ENCODE measurements at places on chromosomes 2 and 18.
A peak's percentile ranks its signal among the peaks of the same experiment; 100 is the strongest.

- peak; percentile 82 for DNase-seq
Measured at GRCh38 chr2:225041207-225041850, 939 bp downstream of the DOCK10 start.

- no peak for DNase-seq
Measured at GRCh38 chr2:45533771-45534170, 77.3 kb downstream of the SRBD1 start.

- no peak for DNase-seq
Measured at GRCh38 chr18:47434214-47434746, 182.8 kb upstream of the SKOR2 start.

- no peak for DNase-seq
Measured at GRCh38 chr2:71101656-71102055, 28.4 kb downstream of the MCEE start.

- DNase-seq = no peak
Measured at GRCh38 chr18:56873441-56874140, 222.4 kb downstream of the WDR7 start.

DNA sequence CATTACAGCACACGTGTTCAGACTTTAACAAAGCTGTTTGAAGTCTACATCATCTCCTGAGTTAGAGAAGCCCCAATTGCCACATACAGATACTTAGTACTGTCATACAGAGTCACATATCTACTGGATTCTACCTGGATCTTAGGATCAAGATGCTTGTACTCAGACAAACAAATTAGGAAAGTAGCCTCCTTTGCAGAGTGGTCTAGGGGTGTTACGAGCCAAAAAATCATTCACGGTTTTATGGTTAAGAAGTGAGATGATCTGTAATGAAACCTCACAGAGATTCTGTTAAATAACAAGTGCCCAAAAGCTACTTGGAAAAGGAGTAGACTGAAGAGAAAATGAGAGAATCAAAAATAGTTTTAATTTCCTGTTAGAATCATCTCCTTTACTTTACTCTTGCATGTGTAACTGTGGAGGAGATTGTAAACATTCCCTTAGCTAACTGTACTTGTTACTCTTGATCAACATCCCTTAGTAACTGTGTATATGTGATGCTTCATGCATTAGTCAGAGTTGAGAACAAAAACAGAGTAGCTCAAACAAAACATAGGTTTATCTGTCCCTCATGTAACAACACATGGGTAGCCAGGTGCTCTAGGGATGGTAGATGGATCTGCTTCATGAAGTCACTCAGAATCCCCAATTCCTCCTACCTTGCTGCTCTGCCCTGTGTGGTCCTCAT is 16.4 kb upstream of the IL1RL1 start:
- no peak for DNase-seq

DNA sequence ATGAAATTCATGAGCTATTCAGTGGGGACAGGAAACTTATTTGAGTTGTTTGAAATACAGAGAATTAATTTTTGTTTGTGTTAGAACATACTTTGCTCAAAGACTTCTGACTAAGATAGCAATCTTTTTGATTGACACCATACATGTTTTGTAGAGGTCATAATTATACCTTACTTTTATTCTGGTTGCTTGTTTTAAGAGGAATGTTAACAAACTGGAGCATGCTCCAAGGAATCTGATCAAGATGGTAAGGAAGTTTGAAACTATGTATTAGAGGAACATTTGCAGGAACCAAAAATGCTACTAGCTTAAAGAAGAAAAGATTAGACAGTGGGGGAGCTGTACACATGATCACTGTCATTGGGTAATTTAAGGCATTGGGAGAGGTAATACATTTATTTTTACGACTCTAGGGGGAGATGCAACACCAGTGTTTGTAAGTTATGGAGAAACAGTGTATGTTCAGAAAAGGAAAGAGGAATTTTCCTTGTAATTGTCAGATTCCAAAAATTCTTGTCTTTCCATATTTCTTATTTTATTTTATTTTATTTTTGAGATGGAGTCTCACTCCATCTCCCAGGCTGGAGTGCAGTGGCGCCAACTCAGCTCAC is 8.0 kb downstream of the AGFG1 start:
- DNase-seq = no peak

GRCh38 chr18:51051105-51051712 is 21.2 kb downstream of the SMAD4 start:
- no peak for DNase-seq

- no peak for DNase-seq
Measured at GRCh38 chr18:70636991-70637390, 348.1 kb downstream of the SOCS6 start.

DNA sequence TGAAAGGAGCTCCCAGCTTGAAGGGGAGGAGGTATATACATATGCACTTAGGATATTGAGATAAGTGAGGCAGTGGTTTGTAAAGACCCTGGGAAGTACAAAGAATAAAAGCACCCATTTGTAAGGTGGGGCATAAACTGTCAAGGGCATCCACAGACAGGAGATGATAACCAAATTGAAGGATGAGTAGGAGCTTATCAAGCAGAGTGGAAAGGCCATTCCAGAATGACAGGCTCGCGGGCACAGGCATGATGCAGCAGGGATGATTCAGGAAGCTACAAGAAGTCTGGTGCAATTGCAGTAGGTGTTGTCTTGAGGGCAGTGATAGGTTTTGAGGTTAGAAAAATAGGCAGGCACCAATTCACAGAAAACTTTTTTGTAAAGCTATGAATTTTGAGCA is 504.8 kb downstream of the PIK3C3 start:
- no peak for DNase-seq

DNA sequence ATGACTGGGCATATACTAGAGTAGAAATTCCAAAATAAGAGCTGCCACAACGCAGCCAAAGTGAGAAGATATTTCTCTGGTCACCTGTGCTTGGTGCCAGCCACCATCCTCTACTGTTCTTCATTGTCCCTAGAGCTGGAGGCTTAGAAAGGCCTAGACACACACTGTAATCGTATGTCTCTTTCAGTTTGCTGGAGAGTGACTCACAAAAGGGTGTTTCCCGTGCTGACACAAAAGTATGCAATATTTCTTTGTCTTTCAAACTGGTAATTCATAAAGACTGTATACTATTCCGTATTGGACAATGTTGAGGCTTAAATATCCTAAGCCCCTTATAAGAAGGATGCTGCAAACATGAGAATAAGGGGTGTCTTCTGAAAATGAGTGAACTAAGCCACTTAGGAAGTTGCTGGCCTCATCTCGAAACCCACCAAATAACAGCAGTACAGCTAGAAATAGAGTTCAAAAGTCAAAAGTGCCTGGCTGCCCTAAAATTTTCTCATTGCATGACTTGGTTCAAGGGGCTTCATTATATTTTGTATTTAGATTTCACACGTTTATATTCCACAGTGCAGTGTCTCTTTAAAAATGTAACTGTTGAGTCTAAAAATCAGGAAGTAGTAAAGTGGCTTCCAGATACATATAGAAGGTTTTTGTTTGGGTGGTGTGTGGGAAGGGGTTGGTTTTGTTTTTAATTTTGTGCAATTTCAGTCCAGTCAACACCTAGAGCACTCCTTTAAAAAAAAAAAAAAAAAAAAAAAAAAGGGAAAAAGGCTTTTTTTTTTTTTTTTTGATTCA is 601.1 kb downstream of the ARHGAP15 start:
- no peak for DNase-seq

- DNase-seq = no peak
Measured at GRCh38 chr2:176075481-176075880, 8.3 kb downstream of the EVX2 start.

- no peak for DNase-seq
Measured at GRCh38 chr2:72094701-72095100, 53.0 kb downstream of the CYP26B1 start.

- DNase-seq = no peak
Measured at GRCh38 chr2:214992911-214993310, 145.5 kb downstream of the ABCA12 start.

- no peak for DNase-seq
Measured at GRCh38 chr2:80527119-80527518, 222.6 kb upstream of the LRRTM1 start.

DNA sequence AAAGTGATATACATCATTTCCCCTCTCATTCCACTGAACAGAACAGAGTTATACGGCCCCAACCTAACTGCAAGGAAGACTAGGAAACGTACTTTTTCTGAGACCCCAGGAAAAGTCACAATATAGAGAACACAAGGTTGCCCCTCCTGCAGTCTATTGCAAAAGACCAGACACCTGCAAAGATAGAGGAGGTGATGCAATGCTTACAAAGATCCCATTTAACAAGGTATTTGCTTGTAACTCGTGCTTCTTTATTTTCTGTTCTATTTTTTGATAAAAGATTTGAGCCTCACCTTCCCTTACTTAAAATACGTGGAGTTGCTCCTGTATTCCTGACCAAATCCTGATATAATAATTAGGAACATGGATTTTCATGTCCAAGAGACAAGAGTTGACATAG is 793.0 kb upstream of the ID2 start:
- DNase-seq = no peak

GRCh38 chr2:96324721-96325040 is 436 bp upstream of the ITPRIPL1 start:
- no peak for DNase-seq

GRCh38 chr2:65430603-65431420 is 1.6 kb downstream of the SPRED2 start:
- DNase-seq = peak; percentile 76

- peak; percentile 17 for DNase-seq
Measured at GRCh38 chr2:240629968-240630770, 4.9 kb downstream of the GPR35 start.

DNA sequence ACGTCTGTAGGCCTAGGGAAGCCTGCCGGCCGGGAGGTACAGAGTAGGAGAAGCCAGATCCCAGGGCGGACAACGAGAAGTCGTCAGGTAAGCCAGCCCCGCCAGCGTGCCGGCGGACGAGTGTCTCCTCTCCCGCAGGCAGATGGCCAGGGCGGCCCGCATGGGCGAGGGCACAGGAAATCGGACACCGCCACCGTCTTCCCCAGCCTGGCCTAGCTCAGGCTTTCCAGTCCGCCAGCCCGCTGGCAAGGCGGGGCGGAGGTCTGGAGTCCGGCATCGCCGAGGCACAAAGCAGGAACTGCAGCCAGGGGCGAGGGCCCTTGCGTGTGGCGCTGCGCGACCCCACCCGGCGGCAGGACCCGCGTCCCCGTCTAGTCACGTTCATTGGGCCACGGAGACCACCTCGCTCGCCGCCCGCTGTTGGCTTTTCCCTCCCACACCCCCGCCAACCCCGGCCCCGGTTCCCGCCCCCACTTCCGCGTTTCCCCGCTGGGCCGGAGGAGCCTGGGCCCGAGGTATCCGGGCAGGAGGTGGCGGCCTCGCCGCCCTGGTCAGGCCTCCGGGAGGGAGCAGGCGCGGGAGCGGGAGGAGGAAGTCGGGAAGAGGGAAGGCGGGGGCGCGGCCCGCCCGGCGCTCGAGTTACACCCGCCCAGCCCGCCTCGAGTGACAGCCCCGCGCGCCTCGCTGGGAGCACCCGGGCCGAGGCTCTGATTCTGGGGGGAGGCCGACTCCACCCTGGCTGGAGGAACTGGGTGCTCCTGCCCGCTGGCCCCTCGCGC is at the start of gene GPD2:
Gene GPD2, plus strand, starts transcription at position 662 of the 779 bp plus-strand sequence. CDS start 39,727 bp downstream, outside the sequence.
- DNase-seq = peak; percentile 83

DNA sequence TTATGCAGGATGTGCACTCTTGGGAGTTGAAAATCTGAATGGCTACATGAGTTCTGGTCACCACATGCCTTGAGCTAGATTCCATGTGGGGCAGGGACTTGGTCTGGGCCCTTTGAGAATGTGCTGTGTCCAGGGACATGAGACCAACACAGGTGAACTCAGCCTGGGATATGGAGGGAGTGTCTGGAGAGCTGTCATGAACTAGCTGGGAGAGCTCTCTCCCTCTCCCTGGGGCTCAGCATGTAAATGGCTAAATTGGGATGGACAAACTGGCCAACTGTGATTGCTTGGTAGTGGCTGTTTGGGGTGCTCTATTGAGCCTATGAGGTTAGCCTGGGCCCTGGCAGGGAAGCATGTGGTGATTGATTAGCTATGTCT is 105.1 kb upstream of the HS6ST1 start:
- DNase-seq = no peak

Measured in activated T-cell treated with anti-CD3 and anti-CD28 coated beads, Interleukin-2, amount 50 U/mL, for 24 hours (primary cell).